ENCODE measurements at places on chromosomes 6 and 20. TPM values are rescaled to one million over a fixed set of nuclear protein-coding genes. Genes with fewer than 3 reads are reported as not detected.
A peak's percentile ranks its signal among the peaks of the same experiment; 100 is the strongest.

DNA sequence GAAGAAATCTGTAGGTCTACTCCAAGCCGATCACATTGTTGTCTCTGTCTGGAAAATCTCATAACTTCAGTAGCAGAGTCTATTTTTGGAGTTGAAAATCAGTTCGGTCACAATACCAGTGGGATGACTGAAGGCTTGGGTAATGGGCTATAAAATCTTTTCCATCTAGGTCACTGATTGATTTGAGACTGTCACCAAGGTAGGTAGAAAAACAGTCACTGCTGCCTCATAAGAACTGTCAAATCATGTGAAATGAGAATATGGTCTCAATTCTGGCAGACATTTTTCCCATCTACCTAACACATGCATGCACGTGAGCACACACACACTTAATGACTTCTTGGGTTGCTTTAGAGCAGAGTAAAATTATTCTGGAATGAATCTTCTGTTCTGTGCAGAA is 1162.8 kb upstream of the CITED2 start:
- DNase-seq = peak; percentile 47

- peak; percentile 57 for DNase-seq
These were observed 17.4 kb downstream of the SERAC1 start for GRCh38 chr6:158150701-158151100.

DNA sequence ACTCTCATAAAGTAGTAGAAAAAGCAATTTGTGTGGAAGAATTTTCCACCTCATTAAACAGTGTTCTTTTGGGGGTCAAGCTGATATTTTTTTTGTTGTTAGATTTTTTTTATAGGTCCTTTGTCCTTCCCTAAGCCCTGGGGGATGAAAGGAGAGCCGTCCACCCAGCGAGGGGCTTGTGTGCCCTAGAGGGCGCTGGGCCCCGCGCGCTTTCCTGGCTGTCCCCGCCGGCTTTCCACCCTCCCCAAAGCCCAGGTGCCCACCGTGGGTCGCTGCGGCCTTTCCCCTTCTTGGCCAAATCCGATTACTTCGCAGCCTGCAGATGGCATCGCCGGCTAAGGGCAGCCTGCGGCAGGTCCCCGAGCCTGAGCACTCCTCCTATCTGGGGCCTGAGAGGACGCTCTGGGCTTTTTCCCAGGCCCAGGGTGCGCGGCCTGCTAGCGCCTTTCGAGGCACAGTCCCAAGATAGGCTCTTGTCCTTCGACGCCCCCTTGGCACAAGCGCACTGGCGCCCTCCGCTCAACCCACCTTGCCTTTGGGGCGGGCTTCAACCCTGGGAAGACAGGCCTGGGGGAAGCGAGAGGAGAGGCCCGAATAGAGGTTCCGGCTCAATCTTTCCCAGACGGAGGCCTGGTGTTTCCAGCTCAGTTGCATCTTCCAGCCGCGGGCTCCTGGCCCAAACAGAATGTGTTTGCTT is 33.6 kb downstream of the TFAP2A start:
- no peak for DNase-seq

GRCh38 chr20:22160101-22160652 is 424.2 kb downstream of the FOXA2 start:
- DNase-seq = no peak

The TMEM170B gene
- total RNA-seq = 4.0 TPM

All from A172 (cell line).